Fibroblast of skin of scalp (primary cell): ENCODE measurements at places on chromosomes 2 and 18.
A peak's percentile ranks its signal among the peaks of the same experiment; 100 is the strongest.

GRCh38 chr18:24885276-24885675 lies 424.8 kb downstream of the HRH4 start:
- no peak for DNase-seq

- no peak for DNase-seq
Observed at GRCh38 chr2:119862127-119862889, 102.6 kb downstream of the PTPN4 start.

DNA sequence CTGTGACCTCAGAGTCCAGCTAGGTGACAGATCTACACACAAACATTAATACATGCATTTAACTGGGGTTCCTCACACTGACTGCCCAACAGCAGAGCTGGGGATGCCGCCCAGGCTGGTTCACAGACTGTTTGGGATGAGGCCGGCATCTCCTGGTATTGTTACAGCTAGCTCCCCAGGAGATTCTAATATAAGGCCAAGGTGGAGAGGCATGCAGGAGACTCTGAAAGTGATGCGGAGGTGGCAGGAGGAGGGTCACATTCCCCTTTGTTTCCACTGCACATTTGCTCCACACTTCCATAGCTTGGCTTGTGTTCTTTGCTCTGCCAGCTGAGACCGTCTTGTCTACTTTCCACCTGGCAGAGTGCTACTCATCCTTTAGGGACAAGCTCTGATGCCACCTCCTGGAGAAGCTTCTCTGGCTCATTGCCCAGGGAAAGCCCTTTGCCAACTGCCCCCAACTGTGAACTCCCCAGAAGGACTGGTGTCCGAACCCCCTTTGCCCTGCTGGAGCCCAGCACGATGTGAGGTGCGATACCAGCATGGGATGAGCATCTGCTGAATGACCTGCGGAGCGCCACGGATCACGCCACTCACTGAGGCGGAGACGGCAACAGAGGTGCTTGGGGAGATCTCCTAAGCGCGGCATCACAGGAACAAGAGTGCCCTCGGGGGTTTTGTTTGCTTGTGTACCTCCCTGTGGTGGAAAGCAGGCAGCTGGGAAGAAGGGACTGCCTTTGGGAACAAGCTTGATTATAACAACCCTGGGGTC lies 88.8 kb downstream of the UXS1 start:
- DNase-seq = no peak

DNA sequence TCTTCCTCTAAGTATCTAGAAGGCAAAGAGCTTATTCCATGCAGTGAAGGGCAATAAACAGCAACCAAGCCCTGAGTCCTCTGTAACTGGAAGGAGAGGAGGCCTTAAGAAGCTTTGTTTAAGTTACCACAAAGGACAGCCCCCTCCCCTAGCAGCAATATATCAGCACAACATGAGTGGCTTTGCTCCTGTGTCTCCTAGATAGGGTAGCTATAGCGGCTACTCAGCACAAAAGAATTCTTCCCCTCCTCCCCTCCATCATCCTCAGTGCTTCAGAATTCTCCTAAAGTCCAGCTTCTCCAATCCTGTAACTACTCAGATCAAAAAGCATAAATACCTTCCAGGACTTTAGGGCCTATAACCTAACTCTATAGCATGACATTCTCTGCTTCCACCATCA lies 16.5 kb downstream of the SUMO1 start:
- peak; percentile 36 for DNase-seq
